ENCODE measurements at places on chromosomes 3 and 15. TPM values are rescaled to one million over a fixed set of nuclear protein-coding genes. Genes with fewer than 3 reads are reported as not detected.

Gene SUMF1
- total RNA-seq, result 65.6 TPM

Gene MESP1
- 2.7 TPM for total RNA-seq

- DNase-seq, result no peak
These were observed 203.8 kb downstream of the RBMS3 start for GRCh38 chr3:29484633-29485032.

Gene GP5
- not detected for total RNA-seq

- DNase-seq, result no peak
These were observed 119.4 kb upstream of the CGNL1 start for GRCh38 chr15:57256939-57257338.

Gene ZSCAN2
- total RNA-seq, result 7.9 TPM

DNA sequence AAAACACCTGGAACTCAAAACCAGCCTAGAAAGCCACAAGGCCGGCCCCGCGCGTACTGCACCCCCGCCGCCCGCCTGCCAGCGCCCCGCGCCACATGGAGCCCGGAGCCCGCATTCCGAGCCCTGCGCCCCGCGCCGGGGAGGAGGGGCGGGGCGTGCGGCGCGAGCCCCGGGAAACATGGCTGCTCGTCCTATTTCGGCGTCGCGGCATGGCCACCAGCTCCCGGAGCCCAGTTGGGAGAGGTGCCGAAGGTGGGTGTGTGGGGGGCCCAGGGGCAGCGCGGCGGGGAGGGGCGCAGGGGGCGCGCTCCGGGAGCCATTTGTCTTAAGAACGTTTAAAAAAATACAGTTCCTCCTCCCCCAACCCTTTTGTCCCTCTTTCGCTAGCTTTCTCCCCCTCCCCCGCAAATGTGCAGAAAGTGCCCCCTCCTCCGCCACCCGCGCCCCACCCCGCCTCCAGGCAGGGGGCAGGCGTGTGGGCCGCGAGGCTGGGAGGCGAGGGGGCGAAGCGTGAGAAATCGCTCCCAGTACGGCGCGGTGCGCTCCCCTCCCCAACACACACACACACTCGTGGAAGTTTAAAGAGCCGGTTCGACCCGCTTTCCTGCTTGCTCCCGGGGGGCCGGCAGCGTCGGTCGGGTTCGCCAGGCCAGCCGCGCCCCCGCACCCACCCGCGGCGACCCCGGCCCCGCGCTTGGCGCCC lies 2.5 kb downstream of the ANP32A start:
- no peak for DNase-seq

GRCh38 chr15:85754989-85755388 lies 39.7 kb downstream of the KLHL25 start:
- no peak for DNase-seq

DNA sequence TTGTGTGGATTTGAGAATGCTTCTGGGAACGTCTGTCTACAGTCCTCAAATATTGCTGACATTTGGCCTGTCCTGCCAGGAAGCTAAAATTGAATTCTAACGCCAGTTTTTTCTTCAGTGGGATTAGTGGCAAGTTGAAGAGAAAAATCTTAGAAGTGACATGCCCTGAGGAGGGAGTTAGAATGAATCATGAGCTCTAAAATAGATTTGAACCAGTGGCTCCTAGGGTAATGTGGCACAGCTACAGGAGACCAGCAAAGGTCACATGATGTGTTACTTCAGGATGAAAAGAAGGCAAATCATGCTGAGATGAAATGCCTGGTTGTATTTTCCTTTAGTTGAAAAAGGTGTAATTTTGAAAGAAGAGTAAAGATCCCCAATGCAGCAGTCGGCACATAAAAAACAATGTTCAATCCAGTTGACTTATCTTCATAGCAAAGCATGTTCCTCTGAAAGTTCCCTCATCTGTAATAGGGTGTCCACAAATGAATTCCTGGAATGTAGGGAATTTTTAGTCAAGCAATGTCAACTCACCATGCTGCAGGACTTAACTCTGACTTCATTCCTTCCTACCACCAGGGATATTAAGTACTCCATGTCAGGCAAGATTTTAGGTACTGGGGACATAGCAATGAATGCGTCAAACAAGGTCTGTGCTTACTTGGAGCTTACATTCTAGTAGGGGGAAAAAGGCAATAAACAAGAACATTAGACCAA lies 171.6 kb downstream of the CADPS start:
- no peak for DNase-seq

DNA sequence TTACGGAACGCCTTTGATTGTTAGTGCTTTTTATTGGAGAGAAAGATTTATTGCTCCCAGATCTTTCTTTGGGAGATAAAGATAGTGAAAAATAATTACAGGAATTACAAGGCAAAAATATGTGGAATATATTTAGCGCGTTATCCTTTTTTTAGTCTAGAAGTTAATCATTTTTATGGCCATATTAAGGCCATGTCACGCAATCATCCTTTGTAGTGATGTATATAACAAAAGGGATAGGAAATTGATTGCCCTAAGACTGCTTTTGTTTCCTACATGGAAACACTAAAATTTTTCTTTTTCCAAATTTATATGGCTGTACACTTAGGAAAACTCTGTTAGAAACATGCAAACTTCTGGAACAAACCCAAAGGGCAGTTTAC lies 1.5 kb downstream of the TRPC1 start:
- DNase-seq, result no peak

DNA sequence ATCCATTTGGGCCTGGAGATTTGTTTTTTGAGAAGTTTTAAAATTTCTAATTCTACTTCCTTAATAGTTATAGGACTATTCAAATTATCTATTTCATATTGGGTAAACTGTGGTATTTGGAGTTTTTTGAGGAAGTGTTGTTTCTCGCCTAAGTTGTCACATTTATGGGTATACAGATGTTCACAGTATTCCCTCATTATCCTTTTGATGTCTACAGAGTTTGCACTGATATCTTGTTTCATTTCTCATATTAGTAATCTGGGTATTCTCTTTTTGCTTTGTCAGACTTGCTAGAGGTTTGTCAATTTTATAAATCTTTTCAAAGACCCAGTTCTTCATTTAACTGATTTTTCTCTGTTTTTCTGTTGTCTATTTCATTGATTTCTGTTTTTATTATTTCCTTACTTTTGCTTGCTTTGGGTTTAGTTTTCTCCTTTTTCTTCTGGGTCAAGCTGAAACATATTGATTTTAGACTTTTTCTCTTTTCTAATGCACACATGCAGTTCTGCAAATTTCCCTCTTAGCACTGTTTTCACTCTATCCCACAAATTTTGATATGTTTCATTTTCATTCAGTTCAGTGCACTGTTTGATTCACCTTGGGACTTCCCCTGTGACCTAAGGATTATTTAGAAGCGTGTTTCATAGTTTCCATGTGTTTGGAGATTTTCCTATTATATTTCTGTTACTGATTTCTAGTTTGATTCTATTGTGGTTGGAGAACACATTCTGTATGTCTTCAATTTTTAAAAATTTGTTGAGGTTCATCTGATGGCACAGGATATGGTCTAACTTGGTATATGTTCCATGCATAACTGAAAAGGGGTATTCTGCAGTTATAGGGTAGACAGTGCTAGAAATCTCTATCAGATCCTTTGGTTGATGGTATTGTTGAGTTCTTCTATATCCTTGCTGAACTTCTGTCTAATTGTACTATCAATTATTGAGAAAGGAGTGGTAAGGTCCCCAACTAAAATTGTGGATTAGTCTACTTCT lies 79.6 kb downstream of the SUMF1 start:
- DNase-seq, result no peak

Gene CD86
- 0.98 TPM for total RNA-seq

GRCh38 chr3:130699765-130700164 lies 46.9 kb downstream of the PIK3R4 start:
- no peak for DNase-seq

Gene ALPK3
- 2.5 TPM for total RNA-seq

DNA sequence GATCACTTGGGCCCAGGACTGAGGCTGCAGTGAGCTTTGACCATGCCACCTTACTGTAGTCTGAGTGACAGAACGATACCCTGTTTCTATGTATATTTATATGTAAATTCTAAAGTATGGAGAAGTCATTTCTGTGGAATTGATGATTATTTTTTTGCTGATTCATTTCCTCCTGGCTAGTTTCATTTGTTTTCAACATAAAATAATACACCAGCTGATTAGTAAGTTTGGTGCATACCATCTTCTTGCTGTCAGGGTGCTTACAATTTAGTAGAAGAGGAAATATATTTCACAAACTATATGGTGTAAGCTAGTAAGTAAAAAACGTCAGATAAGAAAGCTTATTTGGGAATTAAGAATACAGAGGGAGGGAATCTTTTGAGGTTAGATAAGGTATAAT lies 36.0 kb downstream of the SLC25A26 start:
- no peak for DNase-seq

DNA sequence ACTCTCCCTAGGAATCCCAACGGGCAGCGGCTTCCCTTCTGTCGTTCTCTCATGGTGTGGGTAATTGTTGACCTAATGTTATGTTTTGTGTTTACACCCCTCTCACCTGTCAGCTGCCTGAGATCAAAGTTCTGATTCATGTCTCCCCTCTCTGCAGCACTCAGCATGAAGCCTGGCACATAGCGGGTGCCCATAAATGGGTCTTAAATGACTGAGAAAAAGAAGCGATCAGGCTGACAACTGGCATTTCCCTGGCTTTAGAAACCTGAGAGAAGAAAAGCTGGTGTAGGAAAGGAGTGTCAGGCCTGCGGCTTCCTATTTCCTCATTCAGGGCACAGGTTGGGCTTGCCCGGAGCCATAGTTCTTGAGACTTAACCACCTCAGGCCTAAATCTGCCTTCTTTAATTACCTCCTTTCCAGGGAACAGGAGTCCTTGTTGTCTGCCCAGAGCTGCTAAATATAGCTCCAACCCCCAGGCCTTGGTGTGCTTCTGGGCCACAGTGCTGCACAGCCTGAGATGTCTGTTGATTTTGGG lies 31.8 kb downstream of the LPP start:
- DNase-seq, result no peak

DNA sequence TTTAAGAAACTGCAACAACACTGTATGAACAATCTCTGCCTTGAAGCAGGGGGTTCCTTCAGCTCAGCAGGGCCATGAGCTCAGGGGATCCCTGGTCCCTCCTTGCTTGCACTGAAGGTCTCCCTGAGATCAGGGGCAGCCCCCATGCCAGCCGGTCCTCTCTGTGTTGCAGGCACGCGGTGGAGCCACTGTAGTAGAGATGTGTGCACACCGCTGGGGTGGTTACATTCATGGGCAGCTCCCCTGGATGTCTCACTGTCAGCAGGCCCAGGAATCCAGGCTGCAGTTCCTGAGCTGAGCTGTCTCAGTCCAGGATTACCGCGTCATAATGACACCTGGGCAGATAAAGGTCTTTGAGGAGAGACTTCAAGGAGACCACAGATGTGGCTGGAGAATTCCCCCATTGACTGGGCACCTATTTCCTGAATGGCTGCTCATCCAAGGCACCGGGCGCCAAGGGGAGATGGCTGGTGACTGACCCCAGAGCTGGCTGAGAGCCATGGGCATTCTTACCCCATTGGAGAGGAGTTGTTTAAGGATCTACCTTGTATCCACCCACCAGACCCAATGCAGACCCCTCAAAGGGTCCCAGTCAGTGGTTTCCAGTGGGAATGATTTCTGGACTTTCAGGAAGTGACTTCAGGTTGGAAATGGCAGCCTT lies 10.4 kb upstream of the KLF13 start:
- DNase-seq, result no peak

Gene PRSS50
- total RNA-seq, result not detected

GRCh38 chr3:151391720-151392119 lies 7.2 kb upstream of the P2RY12 start:
- no peak for DNase-seq

DNA sequence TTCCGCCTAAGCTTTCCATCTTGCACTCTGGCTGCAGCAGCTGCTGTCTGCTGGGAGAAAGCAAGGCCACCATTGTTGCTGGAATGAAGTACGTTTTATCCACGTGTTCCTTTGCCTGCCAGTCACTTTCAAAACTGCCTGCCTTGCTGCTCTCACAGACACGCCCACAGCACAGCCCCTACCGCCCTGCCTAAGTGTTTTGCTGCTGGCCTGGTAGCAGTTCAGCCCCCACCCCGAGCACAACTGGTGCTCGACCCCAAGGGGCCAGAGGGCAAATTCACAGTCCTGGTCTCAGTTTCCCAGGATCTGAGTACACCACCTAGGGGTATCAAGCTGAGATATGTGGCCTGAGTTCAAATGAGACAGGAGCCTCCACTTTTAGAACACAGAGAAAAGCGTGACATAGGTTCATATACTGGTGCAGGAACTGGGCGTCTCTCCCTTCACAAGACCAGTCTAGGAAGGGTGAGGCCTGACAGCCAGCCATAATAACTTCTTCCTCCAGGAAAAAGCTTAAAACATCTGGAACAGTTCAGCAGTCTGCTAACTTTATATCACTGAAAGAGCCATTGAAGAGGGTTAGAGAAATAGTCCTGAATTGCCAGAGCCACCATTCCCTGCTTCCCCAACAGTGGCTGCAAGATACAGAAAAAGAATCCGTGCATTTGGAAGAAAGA lies 1012.3 kb downstream of the ZPLD1 start:
- DNase-seq, result no peak

DNA sequence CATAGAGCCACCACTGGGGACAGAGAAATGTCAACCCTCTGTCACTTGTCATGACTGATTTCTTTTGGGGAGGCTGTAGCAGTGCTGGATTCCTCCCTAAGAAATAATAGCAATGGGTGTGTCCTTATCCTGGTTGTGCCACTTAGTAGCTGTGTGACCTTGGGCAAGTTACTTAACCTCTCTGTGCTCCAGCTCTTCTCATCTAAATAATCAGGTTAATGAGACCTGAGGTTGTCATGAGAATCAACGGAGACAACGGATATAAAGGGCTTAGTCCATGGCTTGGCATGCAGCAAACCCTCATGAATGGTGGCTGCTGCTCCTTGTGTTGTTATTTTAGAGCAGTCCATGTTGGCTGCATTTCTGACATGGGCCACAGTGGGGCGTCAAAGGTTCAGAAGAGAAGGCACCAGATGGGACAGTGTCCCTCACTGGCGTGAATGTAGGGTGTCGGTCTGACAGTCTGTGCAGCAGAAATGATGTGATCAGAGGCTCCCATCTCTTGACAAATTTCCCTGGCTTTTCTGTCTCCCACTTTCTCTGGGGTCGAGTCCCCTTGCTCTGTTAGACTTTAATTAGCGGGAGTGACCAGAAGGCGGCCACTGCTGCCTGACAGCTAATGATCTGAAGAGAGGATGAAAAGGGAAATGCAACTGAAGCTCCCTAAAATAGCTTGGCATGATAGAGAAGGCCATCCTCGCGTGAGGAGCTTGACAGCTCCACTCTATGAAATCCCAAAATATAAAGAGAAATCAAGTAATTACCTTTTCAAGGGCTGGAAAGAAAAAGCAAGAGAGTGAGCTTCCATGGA lies 209.4 kb downstream of the CADPS start:
- DNase-seq, result no peak

DNA sequence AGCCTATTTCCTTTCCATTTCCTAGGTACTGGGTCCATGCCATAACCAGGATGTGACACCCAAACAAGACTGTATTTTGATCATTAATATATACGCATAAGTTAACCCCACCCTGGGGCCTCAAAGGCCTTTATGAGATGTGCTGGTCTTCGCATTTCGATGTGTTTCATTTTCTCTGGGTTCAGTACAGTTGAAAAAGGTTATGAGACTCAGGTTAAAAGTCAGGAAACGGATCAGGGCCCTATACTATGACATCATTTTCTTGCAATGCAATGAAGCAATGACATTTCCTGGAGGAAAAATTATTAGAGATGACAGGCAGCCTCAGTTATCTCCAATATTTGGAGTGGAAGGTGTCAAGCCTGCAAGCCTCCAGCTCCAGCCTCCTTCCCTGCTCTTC lies 31.7 kb downstream of the TMEM212 start:
- no peak for DNase-seq

Data from vagina (tissue), 2 donors.